NCI-H345 (cell line): ENCODE measurements at places on chromosomes 2 and 18.

DNA sequence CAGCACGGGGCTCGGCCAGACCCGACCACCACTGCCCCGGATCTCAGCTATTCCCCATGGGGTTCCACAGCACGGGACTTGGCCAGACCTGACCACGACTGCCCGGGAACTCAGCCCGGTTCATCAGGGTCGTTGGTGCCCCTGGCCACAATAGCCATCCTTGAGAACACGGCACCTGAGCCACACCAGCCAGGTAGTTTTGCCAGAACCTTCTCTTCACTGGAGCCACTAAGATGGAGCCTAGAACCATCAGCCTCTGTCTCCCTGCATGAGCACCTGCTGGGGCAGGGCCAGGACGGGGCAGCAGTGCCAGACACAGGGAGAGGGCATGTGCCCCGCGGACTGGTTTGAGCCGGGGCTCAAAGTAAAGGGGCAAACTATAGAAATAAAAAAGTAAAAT, 11.4 kb upstream of the KCNG2 start:
- no peak for DNase-seq

- DNase-seq, result no peak
Measured at GRCh38 chr2:159199761-159200465, 86.6 kb downstream of the WDSUB1 start.

GRCh38 chr18:73976433-73976832, 171.2 kb downstream of the FBXO15 start:
- DNase-seq, result no peak

DNA sequence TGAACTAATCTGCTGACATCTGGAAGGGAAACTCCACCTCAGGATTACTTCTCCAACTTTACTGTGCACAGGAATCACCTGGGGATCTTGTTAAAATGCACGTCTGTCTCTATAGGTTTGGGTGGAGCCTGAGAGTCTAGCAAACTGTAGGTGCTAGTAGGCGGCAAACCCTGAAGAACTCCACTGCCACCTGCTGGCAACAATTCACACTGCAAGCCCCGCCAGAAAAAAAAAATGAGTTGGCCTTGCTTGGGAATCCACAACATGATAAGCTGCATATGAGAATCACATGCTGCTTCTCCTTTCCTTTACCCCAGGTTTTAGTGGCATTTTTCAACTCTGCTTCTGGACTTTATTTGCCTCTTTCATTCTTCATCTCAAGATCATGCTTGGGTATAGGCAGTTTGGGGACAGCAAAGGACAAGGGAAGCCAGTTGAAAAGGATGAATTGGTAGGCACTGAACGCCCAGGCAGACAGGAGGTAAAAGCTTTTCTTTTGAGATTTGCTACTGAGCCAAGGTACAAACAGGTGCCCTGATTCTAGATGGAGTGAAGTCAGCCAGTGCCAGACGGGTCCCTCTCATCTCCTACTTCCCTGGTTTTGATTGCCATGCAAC, 88.8 kb downstream of the VIT start:
- DNase-seq, result peak; percentile 63

DNA sequence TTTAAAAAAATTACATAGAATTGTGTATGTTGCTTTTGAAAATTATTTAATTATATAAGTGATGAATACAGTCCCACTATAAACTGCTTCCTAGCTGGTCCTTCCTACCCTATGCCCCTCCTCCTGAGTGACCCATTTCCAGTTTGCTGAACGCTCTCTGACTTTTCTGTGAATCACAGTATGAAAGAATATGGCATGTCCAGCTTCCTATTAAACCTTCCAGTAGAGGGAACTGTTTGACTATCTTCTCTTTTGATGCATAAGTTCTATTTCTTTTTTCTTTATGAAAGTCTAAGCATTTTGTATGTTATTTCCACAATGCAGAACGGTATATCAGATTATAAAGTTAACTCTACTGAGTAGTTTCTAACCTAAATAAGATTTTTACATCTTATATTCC, 41.3 kb downstream of the PSMG2 start:
- DNase-seq, result peak; percentile 28

- no peak for DNase-seq
Measured at GRCh38 chr18:35616664-35617423, 35.3 kb downstream of the GALNT1 start.

DNA sequence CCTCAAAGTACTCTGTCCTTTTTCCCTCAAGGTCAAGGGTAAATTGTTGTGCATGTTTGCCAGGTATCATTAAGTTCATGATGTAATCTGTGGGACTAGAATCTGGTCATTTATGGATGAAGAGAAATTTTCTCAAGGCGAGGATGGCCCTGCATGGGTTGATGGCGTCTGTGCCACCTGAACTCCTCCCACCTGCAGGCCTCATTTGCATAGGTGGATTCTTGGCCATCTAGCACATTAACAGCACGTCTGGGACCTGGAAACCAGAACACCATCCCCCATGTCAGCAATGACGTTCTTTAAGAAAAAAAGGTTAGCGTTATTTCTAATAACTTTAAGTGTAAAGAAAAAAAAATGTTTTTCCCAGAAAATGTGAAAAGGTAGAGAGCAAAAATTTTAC, 145.8 kb downstream of the ESCO1 start:
- no peak for DNase-seq

- DNase-seq, result peak; percentile 4
Measured at GRCh38 chr2:174603280-174603679, 5.7 kb upstream of the WIPF1 start.

DNA sequence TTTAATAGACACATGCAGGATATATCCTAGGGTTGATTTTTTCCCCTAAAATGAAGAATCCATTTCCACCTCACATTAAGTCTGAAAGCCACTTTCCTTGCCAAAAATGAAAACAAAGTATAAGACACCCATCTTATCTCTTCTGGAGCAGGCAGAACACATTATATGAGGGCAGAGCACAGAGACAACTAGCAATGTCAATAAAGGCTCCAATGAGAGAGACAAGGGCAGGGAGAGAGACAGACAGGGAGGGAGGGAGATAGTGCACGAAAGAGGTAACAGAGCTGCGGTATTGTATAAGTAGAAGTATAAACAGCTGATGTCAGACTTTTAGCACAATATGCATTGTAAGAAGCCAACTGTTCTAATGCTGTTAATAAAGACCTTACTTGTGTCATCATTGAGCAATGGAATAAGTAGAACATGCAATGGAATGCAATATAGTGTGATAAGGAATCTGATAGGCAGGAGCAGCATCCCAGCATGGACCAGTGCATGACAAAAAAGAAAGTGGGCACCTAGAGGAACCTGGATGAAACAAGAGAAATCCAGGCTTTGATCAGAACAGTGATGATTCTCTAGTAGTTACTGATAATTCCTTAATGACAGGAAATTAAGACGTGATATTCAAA, 150.6 kb upstream of the TCF4 start:
- DNase-seq, result no peak

- DNase-seq, result no peak
Measured at GRCh38 chr2:135890835-135891234, 14.6 kb upstream of the MCM6 start.

DNA sequence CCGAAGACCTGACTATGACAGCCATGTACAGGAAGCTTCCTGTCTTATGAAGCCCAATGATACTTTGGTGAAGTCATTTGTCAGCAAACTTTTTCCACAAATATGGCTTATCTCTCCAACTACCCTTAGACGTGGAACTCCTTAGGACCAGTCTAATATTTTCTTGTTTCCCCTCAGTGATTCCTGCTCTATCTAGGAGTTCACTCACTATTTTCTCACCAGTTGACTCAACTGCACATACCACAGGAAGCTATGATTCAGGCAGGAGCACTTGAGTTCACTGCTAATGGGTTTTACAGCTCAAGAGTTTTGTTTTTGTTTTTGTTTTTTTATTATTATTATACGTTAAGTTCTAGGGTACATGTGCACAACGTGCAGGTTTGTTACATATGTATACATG, 109.3 kb downstream of the ANTXR1 start:
- no peak for DNase-seq

DNA sequence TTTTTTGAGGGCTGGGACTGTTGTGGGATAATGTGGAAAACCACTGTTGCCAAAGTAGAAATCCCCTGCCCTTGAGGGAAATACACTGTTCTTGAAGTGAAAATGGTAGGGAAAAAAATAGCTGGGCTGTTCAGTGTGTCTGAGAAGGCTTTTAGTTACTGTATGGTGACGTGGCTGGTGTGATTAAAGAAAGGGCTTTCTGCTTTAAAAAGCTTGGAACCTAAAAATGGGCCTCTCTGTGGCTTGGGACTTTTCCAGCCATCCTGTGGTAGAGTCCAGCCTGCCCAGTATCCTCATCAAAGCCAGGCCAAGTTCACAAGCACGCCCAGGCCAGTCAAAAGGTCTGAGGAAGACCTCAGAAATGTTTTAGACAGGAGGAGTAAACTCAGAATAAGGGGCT, 6.8 kb downstream of the MGAT5 start:
- no peak for DNase-seq

DNA sequence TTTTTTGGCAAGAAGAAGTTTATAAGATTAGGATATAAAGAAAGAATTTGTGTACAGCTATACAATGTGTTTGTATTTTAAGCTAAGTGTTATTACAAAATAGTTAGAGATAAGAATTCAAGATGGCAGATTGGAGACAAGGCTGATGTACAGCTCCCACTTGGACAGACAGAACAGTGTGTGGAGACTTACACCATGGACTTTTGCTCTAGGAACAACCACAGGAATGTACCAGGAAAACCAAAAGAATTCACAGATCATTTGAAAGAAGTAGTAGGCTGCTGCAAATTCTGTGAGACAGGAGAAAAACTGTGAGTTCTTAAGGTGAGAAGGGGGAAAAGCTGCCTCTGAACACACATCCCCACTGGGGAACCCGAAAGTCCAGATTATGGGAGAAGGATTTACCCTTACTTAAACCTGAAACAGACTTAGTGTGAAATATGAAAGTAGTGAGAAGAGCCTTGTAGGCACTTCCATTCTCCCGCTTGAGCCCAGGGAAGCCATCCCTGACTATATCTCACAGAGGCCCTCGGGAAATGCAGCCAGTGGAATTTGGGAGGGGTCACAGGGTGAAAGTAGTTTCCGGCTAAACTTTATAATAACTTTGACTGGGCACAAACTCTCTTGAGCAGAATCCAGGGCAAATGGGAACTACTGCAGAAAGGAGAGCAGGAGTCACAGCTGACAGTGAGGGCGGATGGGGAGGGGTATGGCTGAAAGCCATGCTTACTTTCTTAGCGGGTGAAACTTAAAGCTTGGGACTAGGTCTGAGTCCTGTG, 11.6 kb upstream of the RPRD1A start:
- DNase-seq, result no peak

DNA sequence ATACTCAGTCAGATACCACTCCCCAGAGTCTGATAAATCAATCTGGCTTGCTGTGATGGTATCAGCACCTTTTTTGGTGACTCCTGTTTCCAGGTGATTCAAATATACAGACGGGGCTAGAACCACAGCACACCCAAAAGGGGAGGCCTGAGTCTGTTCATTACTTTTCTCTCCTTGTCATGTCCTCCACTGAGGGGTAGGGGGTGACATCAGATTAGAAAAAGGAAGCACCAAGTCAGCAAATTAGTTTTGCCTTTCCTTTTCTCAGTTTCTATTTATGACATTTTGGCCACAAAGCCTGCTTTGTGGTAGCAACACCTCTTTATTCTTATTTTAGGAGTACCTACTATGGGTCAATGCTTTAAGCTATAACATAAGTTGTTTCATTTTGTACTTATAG, 127.4 kb downstream of the CCDC102B start:
- peak; percentile 26 for DNase-seq

DNA sequence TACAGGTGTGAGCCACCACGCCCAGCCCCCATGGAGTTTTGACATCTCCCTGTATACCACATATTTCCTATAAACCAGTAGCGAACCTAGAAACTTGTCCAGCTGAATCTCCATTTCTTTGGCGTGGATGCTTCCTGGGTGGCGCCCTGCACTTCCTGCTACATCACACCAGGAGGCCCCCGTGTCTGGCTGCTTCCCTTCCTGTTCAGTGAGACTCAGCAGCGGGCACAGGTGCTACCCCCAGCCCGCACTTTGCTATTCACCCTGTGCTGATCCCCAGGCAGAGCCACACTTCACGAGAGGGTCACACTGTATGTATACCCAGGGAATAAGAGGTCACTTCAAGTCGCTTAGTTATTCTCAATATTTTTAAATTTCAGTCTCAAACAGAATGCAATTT, 35.0 kb downstream of the CYP27C1 start:
- no peak for DNase-seq

GRCh38 chr18:63131959-63132818, 187.4 kb downstream of the BCL2 start:
- DNase-seq, result no peak

DNA sequence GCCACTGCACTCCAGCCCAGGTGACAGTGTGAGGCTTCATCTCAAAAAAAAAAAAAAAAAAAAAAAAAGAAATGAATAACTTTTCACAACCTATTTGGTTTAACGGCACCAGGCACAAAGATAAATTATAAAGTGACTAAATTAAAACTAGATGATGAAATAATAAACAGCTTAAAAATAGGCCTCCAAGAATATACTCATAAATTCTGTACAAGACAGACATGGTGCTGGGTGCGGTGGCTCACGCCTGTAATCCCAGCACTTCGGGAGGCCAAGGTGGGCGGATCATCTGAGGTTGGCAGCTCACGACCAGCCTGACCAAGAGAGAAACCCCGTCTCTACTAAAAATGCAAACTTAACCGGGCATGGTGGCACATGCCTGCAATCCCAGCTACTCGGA, 19.7 kb downstream of the USP34 start:
- no peak for DNase-seq
